T1000 (cell line): ENCODE measurements at places on chromosomes 11 and 22.

GRCh38 chr11:57484141-57484710 is 23.9 kb downstream of the RTN4RL2 start:
- DNase-seq, result no peak

DNA sequence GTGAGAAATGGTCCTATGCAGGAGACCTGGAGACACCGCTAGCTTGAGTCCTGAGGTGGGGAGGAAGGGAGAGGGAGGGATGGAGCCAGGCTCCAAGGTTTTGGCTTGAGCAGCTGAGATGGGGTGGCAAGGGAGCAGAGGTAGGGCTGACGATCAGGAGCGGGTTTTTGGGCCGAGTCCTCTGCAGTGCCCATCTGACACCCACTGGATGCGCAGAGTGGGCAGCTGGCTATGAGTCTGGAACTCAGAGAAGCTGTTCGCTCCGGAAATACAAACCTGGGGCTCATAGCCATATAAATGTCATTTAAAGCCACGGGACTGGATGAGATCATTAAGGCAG is 453 bp upstream of the MAFF start:
- DNase-seq, result no peak

GRCh38 chr11:27118949-27119348 is 78.3 kb downstream of the BBOX1 start:
- no peak for DNase-seq

GRCh38 chr11:118311518-118311917 is 7.0 kb downstream of the CD3E start:
- DNase-seq, result no peak

DNA sequence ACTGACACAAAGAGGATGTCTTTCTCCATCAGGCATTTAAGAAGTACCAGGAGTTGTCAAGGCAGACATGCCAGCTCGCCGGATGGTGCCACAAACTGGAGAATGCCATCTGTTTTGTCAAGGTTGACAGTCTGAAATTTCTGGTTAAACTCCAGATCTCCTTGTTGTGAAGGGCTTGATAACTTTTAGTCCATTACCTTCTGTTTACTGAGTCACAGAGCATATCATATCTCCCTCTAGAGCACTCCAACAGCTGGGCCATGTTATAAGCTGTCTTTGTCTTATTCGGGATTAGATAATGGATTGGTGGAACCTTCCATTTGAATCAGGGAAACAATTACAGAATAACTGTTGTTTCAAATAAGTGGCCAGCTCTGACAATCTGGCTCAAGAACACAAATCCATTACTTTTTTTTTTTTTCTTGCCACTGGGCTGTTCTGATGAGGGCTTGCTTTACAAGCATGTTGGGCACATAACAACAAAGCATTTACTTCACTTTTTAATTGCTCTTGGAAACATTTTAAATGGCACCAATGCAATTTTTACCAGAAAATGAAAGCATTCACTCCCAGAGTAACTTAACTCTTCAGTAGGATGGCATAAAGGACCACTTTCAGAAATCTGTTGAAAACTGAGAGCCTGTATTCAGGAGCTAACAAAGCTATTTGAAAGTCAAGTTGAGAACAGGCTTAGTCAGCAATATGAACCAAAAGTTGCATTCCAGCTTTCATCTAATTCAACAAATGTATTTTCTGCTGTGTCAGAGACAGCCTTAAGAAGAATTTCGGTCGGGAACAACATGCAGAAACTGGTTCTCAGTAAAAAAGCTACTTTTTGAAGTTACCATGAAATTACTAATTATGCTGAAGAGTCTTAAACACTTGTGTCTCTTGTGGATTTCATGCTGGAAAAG is 227.6 kb upstream of the PITPNB start:
- no peak for DNase-seq

- DNase-seq, result no peak
These were observed 253.7 kb upstream of the CHORDC1 start for GRCh38 chr11:90476442-90477007.
